ENCODE measurements at places on chromosomes 4 and X.

DNA sequence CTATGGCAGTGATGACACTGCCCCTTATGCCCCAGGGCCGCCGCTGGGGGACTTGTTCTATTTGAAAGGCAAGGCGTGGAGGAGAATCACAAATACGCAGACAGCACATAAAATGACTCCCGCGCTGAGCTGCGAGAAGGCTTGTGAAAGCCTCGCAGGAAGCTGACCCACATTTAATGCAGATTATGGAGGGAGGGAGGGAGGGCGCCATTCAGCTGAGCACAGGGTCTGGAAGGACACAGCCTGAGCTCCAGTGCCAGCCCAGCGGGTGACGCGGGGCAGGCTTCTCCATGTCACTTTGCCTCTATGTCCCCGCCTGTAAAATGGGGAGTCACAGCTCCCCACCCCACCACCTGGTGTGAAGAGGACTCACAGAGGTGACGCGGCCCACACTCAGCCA lies 14.3 kb downstream of the ABLIM2 start:
- no peak for DNase-seq

GRCh38 chr4:158181906-158182305 lies 9.1 kb upstream of the GASK1B start:
- DNase-seq = no peak

GRCh38 chr4:165381821-165382373 lies 3.1 kb downstream of the CPE start:
- DNase-seq = no peak

DNA sequence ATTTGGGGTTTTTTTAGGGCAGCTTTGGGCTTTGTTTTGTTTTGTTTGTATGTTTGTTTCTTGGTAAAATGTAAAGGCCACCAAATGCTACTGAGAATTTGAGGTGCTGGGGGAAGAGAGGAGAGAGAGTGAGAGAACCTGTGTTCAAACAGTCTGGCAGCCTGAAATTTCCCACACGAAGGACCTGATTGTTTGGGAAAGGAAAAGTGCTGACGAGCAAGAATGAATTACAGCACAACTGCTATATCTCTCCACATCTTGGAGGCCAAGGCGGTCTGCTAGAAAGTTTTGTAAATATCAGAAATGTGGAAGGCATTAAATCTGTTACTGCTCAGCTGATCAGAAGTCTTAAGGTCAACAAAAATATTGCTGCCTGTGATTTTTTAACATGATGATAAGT lies 170.5 kb downstream of the PALLD start:
- DNase-seq = no peak

GRCh38 chr4:158134222-158134621 lies 38.6 kb downstream of the GASK1B start:
- no peak for DNase-seq

- DNase-seq = no peak
Observed at GRCh38 chr4:176872461-176872860, 79.7 kb upstream of the VEGFC start.

Measured in GM12891 (cell line).